ENCODE measurements at places on chromosomes 2 and 18. TPM values are rescaled to one million over a fixed set of nuclear protein-coding genes. Genes with fewer than 3 reads are reported as not detected.

DNA sequence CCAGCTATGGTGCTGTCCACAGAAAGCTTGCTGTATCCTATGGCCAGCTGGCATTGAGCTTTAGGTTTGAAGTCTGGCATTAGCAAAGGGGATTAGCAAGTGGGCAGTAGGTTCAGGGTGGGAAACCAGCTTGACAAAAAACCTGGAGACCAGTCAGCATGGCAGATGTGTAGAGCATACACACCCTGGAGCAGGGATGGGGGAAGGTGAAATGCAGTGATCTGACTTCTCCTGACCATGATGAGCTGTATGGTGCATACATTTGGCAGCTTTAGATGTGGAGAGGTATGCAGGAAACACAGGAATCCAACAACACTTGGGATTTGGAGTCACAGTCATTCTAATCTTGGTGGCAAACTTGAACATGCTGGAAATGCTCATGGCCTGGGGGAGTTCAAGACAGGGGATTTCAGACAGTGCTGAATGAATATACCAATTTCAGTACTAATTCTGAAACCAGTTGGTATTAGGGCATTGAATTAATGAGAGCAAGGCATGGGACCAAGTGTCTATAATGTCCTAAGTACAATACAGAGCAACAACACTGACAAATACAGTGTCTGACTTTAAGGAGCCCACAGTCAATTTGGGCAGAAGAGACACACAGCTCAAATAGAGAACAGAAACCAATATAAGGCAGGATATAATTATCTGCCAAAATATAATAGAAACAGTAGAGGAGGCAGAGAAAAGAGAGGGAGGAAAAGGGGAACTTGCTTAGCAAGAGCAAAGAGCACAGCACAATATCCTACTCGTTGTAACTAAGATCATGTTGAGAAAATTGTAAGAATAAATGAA is 11.8 kb downstream of the ARHGAP15 start:
- H3K4me3 ChIP-seq = no peak overlapping the region
- no peak for DNase-seq
- H3K36me3 ChIP-seq = no peaks in the 10 kb centered on the region
- H3K27me3 ChIP-seq = no peaks in the 10 kb centered on the region

BOLL gene
- total RNA-seq = not detected

GRCh38 chr2:55952415-55952814 is 28.8 kb upstream of the EFEMP1 start:
- DNase-seq = no peak
- no peak overlapping the region for H3K27ac ChIP-seq
- no peaks in the 10 kb centered on the region for H3K27me3 ChIP-seq
- no peaks in the 10 kb centered on the region for H3K36me3 ChIP-seq

MDH1B gene
- 1.6 TPM for total RNA-seq

DNA sequence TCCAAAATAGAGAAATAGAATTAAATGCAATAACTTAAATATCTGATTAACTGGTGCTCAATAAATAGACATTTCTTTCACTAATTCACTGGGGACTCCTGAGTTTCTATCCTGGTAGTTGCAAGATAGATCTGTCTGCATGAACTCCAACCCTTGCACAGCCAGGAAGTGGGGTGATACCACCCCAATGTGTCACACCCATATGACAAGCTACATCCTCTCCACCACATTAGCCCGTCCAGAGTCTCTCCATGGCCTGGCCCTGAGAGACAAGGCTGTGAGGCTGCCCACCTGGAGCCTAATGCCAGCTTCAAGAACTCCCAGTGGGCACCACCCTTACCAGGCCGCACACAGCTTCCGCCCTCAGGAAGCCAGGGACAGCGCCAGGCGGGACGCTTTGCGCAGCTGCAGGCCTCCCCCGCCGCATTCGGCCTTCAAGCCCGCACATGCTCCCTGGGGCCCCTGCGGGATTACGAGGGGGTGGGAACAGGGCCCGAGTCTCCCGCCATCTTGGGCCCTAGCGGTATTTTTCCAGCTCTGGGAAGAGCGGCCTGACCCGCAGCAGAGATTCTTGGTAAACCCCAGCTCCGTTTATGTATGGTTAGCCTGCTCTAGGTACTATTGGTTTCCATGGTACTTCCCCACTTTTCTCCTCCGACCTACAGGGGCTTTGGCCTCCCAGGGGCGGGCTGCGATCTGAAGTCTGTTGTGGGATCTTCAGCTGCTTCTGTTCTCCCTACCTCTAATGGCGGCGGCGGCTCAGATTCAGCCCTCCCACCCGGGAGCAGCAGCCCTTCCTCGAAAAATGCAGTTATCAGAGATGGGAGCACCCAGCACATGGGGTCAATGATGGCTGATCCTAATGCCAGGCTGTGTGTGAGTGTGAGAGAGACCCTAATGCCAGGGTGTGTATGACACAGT is at the start of gene TDRD15:
Gene TDRD15, plus strand, starts transcription at position 496 of the 921 bp plus-strand sequence. CDS start 13,500 bp downstream, outside the sequence.
- H3K4me3 ChIP-seq = no peak within 1 kb of the TSS
- H3K4me1 ChIP-seq = no peaks in the 10 kb centered on the region
- no peak for DNase-seq
- no peaks in the 10 kb centered on the region for H3K36me3 ChIP-seq
- H3K27me3 ChIP-seq = no peaks in the 10 kb centered on the region

CYP27A1 gene
- total RNA-seq = 9.3 TPM

GRCh38 chr2:98295721-98296414 is 50.4 kb upstream of the CNGA3 start:
- no peak overlapping the region for H3K27ac ChIP-seq
- no peak overlapping the region for H3K4me3 ChIP-seq
- peaks cover 3% of the 10 kb centered on the region for H3K4me1 ChIP-seq
- DNase-seq = no peak
- no peaks in the 10 kb centered on the region for H3K27me3 ChIP-seq
- no peaks in the 10 kb centered on the region for H3K36me3 ChIP-seq

DNA sequence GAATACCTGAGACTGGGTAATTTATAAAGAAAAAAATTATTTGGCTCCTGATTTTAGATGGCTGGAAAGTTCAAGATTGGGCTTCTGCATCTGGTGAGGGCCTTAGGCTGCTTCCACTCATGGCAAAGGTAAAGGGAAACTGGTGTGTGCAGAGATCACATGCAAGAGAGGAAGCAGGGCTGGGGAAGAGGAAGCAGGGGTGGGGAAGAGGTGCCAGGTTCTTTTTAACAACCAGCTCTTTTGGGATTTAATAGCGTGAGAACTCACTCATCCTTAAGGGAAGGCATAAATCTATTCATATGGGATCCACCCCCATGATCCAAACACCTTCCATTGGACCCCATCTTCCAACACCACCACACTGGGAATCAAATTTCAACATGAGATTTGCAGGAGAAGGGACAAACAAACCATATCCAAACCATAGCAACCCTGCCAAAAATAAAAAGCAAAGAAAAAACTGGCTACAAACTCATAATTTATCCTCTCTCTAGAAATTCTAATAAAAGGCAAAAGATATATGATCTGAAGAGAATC is 30.4 kb downstream of the PRKRA start:
- H3K27ac ChIP-seq = no peak overlapping the region
- DNase-seq = no peak
- peaks cover 6% of the 10 kb centered on the region for H3K36me3 ChIP-seq
- no peaks in the 10 kb centered on the region for H3K27me3 ChIP-seq

DNA sequence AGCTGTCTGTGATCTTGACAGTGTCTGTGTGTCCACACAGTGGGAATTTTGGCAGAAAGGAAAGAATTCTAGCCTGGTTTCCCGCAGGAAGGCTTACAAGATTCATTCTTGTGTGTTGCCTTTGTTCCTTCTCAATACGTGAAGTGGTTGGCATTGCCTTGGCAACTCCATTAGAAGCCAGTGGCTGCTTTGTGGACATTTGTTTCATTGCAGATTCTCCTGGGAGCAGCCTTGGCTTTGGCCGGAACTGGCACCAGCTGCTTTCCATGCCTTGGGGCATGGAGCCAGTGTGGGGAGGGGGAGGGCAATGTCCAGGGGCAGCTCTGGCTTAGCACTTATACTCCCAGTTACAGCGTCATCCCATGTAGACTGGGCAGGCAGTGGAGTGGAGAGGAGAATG is 39.4 kb downstream of the KIF5C start:
- H3K4me3 ChIP-seq = no peak overlapping the region
- H3K27me3 ChIP-seq = no peaks in the 10 kb centered on the region
- H3K36me3 ChIP-seq = peaks cover 17% of the 10 kb centered on the region
- H3K4me1 ChIP-seq = peaks cover 13% of the 10 kb centered on the region
- H3K27ac ChIP-seq = no peak overlapping the region

DNA sequence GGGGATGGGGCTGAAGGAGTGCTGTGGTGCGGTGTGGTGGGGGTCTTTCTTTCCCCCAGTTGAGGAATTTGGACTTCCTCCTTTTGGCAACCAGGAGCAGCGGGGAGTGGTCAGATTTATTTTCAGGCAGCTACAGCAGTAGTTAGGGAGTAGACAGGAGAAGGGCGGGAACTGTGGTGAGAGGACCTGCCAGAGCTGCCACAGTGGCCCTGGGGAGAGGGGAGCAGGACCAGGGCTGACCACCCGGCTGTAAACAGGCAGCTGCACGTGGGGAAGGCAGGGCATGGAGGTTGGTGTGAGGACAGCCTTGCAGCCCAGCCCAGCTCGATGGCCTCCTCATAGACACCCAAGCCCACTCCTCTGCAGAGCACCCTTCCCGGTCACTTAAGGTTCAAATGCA is 197.2 kb downstream of the GLI2 start:
- DNase-seq = no peak
- H3K36me3 ChIP-seq = peaks cover 35% of the 10 kb centered on the region
- H3K4me3 ChIP-seq = no peak overlapping the region
- H3K4me1 ChIP-seq = peaks cover 26% of the 10 kb centered on the region
- H3K27me3 ChIP-seq = no peaks in the 10 kb centered on the region
- 0 out of 2 replicates have a peak overlapping the region, but pooled peaks have one; percentile 68 for H3K27ac ChIP-seq

D2HGDH gene
- total RNA-seq = 26.8 TPM

- no peak overlapping the region for H3K27ac ChIP-seq
- H3K4me1 ChIP-seq = peaks cover 42% of the 10 kb centered on the region
- no peak overlapping the region for H3K4me3 ChIP-seq
- no peak for DNase-seq
- peaks cover 2% of the 10 kb centered on the region for H3K27me3 ChIP-seq
Observed at GRCh38 chr2:230666885-230667712, 45.5 kb upstream of the CAB39 start.

DNA sequence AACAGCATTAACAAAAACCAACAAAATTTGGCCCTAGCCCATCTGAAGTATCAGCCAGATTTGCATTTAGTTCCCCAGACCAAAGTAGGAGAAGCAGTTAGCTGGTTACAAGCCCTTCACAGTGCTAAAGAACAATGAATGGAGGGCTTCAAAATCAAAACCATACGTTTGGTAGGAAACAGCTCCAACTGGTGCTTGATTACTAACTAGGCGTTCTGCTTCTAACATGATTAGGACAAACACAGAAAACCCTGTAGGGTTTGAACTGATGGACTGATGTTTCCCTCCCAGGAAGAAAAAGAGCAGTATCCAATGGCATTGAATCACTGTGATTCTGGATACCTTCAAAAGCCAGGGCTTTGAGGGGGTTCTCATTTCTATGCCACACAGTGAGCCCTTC is 20.5 kb upstream of the STAT4 start:
- H3K36me3 ChIP-seq = no peaks in the 10 kb centered on the region

- peaks cover 2% of the 10 kb centered on the region for H3K4me1 ChIP-seq
- no peak for DNase-seq
- no peaks in the 10 kb centered on the region for H3K36me3 ChIP-seq
- H3K27me3 ChIP-seq = no peaks in the 10 kb centered on the region
Observed at GRCh38 chr2:11904029-11904428, 157.6 kb downstream of the LPIN1 start.

DNA sequence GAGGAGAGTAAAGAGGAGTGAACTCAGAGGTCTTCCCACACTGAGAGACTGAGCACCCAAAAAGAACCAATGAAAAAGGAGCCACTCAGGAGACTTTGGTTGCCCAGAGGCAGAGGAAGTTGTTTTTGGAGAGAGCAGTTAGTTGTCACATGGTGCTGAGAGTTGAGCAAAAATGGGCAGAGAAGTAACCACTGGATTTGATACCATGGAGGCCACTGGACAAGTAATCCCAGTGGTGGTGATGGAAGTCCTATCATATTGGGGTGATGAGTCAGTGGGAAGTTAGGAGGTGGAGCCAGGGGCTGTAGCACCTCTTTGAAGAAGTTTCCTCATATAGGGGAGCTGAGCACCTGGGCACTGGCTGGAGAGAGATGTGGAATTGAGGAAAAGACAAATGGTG is 235.8 kb downstream of the TPGS2 start:
- no peaks in the 10 kb centered on the region for H3K36me3 ChIP-seq
- peaks cover 3% of the 10 kb centered on the region for H3K27me3 ChIP-seq
- H3K4me1 ChIP-seq = no peaks in the 10 kb centered on the region
- no peak overlapping the region for H3K4me3 ChIP-seq

GRCh38 chr2:141703501-141703900 is 427.3 kb downstream of the LRP1B start:
- H3K4me1 ChIP-seq = peaks cover 10% of the 10 kb centered on the region
- DNase-seq = no peak
- no peaks in the 10 kb centered on the region for H3K27me3 ChIP-seq
- no peak overlapping the region for H3K27ac ChIP-seq
- H3K4me3 ChIP-seq = no peak overlapping the region

DNA sequence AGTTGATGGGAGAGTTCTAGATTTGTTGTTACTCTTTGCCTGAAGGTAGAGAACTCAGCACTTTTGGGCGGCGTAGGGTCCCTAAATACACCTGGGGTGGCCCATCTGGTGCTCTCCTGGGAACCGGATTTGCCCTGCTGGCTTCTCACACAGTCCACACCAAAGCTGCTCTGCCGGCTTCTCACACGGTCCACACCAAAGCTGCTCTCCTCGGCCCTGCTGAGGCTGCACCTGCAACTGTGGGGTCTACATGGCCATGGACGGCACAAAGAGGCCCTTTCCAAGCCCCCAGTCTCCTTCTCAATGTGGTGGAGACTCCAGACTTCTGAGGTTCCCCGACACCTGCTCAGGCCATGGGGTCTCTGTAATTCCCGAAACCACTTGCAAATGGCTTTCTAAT is 124.8 kb upstream of the GPC1 start:
- no peaks in the 10 kb centered on the region for H3K27me3 ChIP-seq
- DNase-seq = no peak
- H3K36me3 ChIP-seq = no peaks in the 10 kb centered on the region
- H3K4me3 ChIP-seq = no peak overlapping the region

- no peak for DNase-seq
- H3K4me1 ChIP-seq = peaks cover 15% of the 10 kb centered on the region
- H3K27me3 ChIP-seq = no peaks in the 10 kb centered on the region
- H3K36me3 ChIP-seq = peaks cover 15% of the 10 kb centered on the region
Observed at GRCh38 chr2:135948642-135949355, 36.6 kb downstream of the DARS1 start.

DNA sequence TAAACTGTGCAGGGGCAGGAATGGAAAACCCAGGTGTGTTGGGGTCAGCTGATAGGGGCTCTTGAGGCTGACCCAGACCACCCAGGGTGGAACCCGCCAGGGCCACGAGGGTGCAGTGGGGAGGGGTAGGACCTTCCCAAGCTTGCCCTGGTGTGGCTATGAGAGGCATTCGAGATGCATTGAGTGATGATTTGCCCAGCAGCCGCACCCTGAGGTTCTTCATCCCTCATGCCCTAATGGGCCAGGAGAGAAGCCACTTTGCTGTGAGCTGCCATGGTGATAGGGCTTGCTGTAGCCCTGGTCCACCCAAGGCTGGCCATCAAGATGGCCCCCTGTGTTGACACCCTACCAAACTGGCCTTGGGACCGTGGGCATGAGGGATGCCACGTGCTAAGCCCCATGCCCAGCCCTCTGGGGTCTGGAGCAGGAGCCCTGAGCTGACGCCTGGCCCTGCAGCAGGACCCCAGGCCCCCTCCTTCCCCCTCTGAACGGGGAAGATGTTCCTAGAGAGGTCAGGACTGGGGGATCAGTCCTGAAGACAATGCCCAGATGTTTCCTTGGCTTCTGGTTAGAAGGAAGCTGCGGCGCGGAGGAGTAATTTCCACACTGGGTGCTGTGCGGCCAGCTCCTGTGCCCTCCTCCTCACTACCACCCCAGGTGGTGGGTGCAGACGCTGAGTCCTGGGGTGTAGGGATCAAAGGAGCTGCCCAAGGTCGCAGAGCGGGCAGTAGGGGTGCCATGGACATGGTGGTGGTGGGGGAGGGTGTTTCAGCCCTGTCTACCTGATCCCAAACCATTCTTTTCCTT is 122.5 kb upstream of the HDAC4 start:
- H3K36me3 ChIP-seq = no peaks in the 10 kb centered on the region
- no peak for DNase-seq

Measured in WTC11 (cell line).